ENCODE measurements at places on chromosomes 11 and 22. TPM values are rescaled to one million over a fixed set of nuclear protein-coding genes. Genes with fewer than 3 reads are reported as not detected.

DNA sequence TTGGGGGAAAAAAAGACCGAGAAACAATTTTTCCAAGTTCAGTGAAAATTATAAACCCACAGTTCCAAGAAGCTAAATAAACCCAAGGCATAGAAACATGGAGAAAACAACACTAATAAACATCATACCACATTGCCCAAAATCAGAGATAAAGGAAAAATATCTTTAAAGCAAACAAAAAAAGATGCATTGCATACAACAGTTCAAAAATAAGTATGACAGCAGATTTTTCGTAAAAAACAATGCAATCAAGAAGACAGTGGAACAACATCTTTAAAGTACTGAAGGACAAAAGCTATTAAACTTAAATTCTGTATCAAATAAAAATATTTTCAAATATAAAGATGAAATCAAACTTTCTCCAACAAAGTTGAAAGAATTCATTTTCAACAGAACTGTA is 921.3 kb downstream of the METTL15 start:
- DNase-seq, result no peak

GRCh38 chr11:128735935-128736605 is 42.2 kb downstream of the FLI1 start:
- no peak for DNase-seq

DNA sequence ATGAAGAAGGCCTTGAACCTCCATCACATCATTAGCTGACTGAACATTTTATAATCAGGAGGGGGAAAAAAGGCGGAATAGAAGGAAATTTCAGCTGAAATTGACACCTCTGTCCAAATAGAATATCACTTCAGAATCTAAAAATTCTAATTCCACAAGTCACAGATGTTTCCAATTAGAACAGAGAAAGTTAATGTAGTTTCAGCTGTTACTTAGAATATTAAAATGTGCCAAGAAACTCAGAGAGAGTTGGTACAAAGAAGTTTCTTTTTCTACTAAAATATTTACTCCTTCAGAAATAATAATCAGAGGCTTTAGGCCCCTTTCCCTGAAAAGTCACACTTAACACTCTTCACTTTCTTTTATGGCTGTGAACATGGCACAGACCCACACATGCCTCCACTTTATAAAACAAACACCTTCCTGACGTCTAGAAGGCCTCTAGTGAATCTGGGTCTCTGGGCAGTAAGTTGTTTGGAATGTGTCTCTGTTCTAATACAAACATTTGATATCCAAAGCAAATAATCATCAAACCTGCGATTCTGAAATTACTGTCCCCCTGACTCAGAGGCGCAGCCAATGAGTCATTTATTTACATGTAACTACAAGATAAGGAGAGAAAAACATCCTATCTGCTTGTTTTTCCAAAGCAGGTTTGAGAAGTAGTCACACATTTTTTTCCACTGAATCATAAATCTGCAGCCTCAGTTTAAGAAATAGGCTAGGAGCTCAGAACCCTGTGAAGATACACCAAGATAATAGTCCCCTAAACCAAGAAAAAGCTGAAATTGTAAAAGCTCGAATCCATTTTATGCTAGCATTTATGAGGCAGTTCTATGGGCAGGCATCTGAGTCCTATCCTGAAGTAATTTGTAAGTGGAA is 148.4 kb downstream of the ME3 start:
- no peak for DNase-seq

- DNase-seq, result no peak
These were observed 216.0 kb upstream of the ISX start for GRCh38 chr22:34849965-34850364.

- DNase-seq, result peak; percentile 67
These were observed 39.6 kb downstream of the BCR start for GRCh38 chr22:23219822-23220484.

GRCh38 chr11:105132716-105133511 is 6.7 kb downstream of the CARD18 start:
- no peak for DNase-seq

DNA sequence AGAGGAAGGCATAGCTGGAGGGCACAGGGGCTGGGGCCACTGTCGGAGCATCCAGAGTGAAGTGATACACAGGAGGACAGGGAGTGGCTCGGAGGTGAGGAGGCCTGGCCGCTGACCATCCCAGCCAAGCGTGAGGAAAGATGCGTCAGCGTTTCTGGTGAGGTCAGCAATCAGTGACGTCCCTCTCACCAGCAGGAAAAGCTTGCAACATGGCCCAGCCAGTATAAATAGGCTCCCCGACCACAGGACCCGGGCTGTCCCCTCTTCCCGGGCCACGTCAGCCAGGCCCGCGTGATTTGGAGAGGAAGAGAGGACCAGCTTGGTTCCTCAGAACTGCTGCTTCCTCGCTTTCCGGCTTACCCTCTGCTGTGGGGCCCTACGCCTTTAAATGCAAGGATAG is 4.2 kb upstream of the OSM start:
- no peak for DNase-seq

Gene CD44
- total RNA-seq, result 293 TPM

Gene CCDC87
- total RNA-seq, result 0.08 TPM

Gene C11orf24
- 74.6 TPM for total RNA-seq

Gene CASP5
- total RNA-seq, result not detected

Gene KRTAP5-8
- not detected for total RNA-seq

Gene PDE2A
- total RNA-seq, result 0.15 TPM

All from GM12878 (cell line).